ENCODE measurements at places on chromosomes 2 and 18. TPM values are rescaled to one million over a fixed set of nuclear protein-coding genes. Genes with fewer than 3 reads are reported as not detected.

DNA sequence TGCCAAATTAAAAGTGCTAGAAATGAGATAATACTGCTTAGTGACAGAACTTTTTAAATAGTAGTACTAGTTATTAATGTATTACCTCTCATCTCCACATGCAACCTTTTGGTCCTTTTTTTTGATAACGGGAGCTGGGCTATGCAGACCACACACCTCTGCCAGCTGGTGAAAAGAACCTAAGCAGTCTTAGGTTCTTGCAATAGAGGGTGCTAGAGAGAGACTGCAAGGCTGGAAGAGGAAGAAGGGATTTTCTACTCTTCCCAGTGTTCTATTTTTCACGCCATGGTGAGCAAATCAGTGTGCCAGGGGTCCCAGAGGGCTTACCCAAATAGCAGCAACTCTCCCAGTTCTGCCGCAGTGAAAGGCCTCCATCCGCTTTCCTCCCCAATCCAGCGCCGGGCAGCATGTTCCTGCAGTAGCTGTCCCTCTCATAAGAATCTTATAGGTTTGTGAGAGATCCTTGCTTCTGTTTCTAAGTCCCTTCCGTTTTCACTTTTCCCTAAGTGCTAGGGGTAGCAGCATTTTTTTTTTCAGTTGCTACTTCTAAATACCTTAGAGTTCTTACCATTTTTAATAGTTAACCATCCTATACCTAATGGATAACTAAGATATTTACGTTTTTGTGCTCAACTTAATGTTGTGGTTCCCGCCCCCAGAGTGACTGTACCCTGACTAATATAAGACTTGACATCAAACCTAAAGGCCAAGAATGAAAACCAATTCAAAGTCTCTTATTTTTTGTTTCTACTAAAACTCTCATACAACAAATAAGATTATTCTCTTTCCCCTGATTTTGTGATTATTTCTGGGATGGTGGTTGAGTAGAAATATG lies 69.4 kb upstream of the UBE2E3 start:
- no peak for DNase-seq

Gene FAM237A
- not detected for polyA plus RNA-seq

DNA sequence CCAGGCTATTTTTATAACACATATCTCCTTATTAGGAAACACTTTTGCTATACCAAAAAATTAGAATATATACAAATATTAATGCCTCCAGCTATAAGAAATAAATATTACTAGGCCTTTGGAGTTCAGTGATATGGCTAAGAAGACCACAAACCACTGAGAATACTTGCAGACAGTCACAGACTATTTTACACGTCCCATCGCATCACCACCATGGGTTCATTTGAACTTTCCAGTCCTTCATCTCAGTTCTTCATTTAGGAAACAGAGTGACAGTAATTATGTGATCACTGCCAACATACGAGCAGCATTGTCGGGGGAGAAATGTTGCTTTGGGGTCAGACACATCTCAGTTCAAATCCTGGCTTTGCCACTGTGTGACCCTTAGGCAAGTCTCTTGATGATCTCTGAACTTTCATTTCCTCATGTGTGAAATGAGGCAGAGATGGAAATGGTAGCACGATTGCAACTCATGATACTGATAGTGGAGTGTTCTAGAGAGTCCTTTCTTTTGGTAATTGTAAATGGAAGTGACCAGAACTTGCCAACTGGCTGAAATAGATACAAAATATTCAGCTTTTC lies 138.9 kb upstream of the NRP2 start:
- DNase-seq = no peak

Gene FBXO48
- polyA plus RNA-seq = 1.6 TPM

Gene ERICH2
- polyA plus RNA-seq = 0.24 TPM

Measured in forelimb muscle (tissue), 1 donor.